ENCODE measurements at places on chromosomes 4 and X.
A peak's percentile ranks its signal among the peaks of the same experiment; 100 is the strongest.

- DNase-seq, result no peak
Measured at GRCh38 chr4:17068891-17069290, 170.4 kb upstream of the LDB2 start.

DNA sequence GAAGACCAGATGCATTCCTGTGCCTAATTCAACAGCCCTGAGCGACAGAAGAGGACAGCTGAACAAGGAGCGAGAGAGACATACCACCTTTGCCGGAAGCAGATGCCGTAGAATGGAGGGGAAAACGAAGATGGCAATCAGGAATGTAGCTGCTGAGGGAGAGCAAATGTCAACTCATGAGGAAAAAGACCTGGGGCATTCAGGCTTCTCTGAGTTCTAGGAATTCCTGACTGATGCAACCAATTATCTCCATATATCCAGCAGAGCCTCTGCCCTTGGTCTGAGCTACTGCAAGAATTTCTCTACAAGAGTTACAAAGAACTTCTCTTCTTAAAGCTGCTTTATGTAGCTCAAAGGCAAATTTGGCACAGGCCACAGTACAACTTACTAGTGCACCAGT is 40.5 kb upstream of the INPP4B start:
- no peak for DNase-seq

DNA sequence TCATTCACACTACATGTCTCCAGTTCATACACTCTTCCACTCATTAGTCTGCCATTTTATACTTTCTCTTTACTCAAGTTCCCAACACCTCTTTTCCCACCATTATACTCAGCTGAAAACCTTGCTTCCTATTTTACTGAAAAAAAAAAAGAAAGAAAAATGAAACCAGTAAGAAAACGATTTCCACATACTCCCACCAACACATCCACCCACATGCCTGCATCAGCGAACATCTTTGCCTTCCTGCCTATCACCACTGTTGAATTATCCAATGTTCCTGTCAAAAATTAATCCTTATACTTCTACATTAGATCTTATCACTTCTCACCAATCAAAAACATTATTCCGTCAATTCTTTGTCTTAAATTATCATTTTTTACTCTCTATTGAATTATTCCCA is 188.1 kb upstream of the FAM241A start:
- DNase-seq, result no peak

DNA sequence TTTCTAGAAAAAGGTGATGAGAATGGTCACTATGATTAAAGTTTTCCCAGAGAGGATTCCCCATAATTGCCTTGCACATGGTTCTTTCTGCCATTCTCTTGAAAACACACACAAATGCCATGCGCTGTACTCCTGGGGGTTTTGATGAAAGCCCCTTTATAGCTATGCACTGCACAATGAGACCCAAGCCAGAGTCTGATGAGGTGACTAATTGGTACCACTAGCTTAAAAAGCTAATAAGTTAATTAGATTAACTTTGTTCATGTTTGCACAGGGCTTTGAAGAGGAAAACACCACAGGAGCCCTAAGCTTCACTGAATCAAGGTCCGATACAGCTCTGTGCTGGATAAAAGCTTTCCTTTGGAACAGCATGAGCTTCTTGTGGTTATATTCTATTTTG is 132.2 kb downstream of the NKX6-1 start:
- DNase-seq, result no peak

DNA sequence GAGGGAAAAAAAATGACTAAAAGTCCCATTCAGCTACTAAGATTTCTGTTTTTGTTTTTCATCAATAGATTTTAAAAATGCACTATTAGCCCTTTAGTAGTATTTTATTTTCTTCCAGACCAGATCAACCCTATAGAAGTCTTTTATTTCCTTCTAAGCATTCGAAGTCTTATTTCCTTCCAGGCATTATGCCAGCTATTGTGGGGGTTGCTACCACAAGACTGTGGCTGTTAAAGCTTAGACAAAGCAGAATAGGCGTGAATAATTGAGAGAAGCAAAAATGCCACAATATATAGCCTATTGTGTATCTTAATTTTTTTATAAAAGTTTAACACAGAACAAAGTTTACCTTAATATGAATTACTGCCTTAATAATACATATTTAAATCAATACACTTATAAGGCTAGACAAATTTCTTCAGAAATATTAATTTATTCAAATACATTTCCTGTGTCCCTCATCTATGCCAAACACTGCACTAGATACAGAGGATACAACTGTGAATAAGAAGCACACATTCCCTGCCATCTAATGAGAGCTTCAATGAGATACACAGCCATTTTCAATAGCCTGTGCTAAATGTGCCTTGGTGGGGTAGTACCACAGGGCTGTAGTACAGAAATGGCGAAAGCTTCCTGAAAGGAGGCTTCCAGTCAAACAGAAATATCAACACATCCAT is 33.1 kb downstream of the SLC10A7 start:
- DNase-seq, result no peak

DNA sequence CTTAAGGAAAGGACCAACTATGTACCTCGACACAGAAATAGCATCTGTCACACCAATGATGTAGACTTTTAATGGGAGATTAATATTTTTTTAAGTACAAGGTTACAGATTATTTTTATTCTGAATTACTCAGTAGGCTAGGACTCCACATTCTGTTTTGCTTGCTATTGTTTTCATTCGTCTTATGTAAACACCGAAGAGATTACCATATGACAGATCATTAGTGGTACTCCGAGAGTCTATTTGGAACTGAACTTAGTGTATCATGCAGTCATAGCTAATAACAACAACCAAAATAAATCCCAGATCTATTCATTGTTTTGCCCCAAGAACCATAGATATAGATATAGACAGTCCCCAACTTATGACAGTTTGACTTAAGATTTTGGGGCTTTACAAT is 139.7 kb upstream of the SPRY1 start:
- DNase-seq, result no peak

DNA sequence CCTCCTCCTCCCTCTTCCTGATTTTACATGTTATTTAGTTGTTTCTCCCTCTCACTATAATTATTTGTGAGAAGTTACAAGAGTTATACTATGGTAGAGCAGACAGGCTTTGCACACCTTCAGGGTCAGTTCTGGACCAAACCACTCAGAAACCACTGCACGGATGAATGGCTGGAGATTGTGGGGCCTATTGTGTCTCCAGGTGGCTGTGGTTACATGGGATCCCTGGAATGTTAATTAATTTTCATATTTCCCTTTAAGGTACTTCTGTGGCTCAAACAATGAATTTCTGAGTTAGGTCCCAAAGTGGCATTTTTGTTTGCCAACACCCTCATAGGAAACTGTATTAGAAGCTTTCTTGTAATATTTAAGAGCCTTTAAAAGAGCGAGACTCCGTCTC is 151.9 kb downstream of the BMPR1B start:
- no peak for DNase-seq

- no peak for DNase-seq
Measured at GRCh38 chrX:153959649-153960048, 12.0 kb downstream of the HCFC1 start.

DNA sequence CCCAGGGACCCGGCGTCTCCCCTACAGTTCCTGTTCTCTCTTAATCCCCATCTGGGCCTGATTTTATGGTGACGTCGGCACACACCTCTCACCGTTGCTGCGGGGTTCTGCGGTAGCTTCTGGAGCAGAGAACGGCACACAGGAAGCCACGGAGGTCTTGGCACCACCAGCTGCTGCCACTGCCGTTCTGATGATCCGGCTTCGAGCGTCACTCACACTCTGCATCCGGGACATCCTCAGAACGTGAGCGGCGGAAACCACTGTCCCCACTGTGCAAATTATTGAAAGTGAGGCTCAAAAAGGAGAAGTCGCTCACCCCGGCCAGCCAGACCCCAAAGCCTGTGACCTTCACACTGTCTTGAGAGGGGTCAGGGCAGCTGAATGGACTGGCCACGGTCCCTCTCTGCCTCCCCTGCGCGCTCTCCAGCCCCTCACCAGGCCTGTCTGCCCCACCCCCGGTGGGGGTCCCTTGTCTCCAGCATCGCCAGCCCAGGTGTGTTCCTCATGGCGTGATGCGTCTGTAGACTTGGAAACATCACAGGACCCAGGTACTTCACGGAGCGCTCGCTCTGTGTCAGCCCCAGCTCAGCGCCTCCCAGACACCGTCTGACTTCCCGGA is 201.1 kb downstream of the AFAP1 start:
- DNase-seq, result no peak

GRCh38 chr4:27568952-27569319 is 708.3 kb downstream of the STIM2 start:
- no peak for DNase-seq

GRCh38 chr4:82885410-82885809 is 5.5 kb downstream of the SEC31A start:
- no peak for DNase-seq

DNA sequence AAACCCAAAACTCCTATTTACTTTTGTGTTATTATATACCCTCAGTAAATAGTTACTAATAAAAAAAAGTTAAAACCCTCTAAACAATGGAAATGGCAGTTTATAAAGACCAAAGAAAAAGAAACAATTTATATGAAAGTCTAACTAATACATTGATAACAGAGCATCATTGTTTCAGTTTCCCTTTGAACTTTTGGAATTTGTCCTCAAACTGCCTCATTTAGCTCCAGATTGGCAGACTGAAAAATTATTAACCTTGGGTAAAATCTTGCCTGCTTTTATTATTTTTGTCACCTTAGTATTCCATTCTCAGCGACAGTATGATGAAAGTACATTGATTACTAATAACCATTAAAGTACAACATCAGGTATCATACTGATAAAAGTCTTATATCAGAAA is 124.0 kb downstream of the PDE5A start:
- DNase-seq, result no peak

GRCh38 chrX:47215291-47215900 is 3.1 kb upstream of the CDK16 start:
- no peak for DNase-seq

- DNase-seq, result no peak
Measured at GRCh38 chr4:108834835-108835384, 72.1 kb upstream of the ETNPPL start.

DNA sequence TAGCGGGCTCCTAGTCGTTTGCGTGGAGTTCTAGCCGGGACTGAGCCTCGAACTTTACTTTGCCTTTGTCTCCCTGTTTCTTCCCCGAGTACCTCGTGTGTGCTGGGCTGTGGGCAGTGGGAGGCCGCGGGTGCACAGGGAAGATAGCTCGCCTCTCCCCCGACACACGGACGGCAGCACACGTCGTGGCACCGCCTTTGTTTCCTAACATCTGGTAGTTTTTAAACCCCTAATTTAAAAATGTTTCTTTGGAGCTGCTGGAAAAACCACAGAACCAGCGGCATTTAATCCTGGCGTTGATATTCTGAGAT is 866 bp downstream of the RBM46 start:
- no peak for DNase-seq

GRCh38 chr4:184100297-184100885 is 117.3 kb downstream of the ENPP6 start:
- DNase-seq, result peak; percentile 60

- no peak for DNase-seq
Measured at GRCh38 chrX:84160736-84161135, 27.3 kb downstream of the RPS6KA6 start.

DNA sequence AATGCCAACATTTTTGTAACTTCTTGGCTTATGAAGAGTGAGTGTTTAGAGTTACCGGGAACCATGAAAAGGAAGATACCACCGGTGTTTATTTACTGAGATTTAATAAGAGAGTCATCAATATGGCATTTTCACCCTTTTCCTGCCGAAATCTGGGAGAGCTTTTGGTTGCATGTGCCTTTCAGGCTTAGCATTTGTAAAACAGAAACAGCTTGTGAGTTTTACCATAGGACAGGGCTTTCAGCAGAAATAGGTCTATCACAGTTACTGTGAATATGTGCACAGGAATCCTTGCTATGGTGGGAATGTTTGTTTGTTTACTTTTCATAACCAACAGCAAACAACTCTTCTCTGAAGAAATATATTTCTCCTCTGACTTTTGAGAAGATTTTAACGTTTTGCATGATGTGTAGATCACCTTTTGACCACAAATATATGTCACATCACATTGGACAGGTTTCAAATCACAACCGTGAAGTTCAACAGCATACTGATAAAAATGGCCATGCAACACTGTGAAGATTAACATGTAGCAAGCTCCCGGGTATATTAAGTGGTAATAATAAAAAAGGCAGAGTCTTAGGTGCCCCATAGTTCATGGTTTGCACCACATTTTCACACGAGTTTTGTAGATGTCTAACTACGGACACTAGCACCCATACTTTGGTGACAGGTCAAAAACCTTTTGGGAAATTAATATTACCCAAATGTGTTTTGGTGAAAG is 21.3 kb downstream of the ARHGAP24 start:
- no peak for DNase-seq

- no peak for DNase-seq
Measured at GRCh38 chrX:122934131-122934530, 249.9 kb upstream of the GRIA3 start.

GRCh38 chr4:123409334-123409733 is 12.7 kb downstream of the SPRY1 start:
- DNase-seq, result no peak

DNA sequence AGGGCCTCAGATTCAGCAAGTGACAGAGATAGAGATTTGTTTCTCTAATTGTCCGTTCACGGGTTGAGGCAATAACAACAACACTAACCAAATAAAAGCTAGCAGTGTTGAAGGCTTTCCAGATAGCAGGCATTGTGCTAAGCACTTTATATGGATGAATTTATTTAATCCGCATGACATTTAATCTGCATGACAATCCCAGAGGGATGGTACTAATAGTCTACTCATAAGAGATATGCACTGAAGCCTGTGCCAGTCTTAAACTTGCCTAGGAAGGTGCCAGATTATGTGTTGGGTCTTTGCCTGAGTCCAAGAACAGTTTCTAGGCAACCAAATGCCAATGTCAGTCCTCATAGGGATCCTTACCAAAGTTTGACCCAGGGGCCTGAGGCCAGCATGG is 37.7 kb upstream of the FAT1 start:
- DNase-seq, result no peak

DNA sequence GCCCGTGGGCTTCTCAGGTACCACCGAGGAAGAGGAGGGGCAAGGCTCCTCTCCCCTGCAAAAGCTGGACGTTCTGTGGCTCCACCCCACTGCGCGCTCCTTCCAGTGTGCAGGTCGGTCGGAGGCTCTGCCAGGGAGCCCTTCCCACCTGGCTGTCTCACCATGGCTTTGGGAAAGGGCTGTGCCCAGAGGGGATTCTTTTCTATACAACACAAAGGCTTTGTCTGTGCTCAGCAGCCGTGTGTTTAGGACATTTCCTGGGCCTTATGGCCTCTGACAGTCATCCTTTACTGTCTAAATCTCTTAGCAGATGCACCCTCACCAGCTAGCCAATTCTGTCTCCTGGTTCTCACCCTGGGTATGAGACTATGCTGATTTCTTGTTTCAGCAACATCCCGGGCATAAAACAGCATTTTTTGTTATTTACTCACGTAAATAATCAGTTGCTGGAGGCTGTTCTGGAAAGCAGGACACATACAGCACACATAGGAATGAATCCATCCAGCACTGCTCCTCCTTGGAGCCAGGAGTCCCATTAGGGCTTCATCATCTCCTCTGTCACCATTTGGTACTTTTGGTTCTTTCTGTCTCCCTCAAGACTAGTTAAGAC is 20.4 kb upstream of the ATXN3L start:
- no peak for DNase-seq
